ENCODE measurements at places on chromosomes 2 and 18. TPM values are rescaled to one million over a fixed set of nuclear protein-coding genes. Genes with fewer than 3 reads are reported as not detected.

PDE11A gene
- total RNA-seq: 0.30 TPM

AGXT gene
- total RNA-seq: not detected

TFPI gene
- 310 TPM for total RNA-seq

UGT1A5 gene
- not detected for total RNA-seq

G6PC2 gene
- not detected for total RNA-seq

DUSP19 gene
- total RNA-seq: 6.5 TPM

TANC1 gene
- 51.6 TPM for total RNA-seq

ZNF638 gene
- total RNA-seq: 123 TPM

Measured in smooth muscle cell of the umbilical artery (primary cell).